ENCODE measurements at places on chromosomes 6 and 20.

- no peak for DNase-seq
Measured at GRCh38 chr6:51300510-51300909, 481.8 kb downstream of the TFAP2B start.

- DNase-seq, result no peak
Measured at GRCh38 chr20:62217913-62218773, 1.9 kb downstream of the HRH3 start.

- no peak for DNase-seq
Measured at GRCh38 chr6:151136141-151136755, 103.5 kb upstream of the AKAP12 start.

DNA sequence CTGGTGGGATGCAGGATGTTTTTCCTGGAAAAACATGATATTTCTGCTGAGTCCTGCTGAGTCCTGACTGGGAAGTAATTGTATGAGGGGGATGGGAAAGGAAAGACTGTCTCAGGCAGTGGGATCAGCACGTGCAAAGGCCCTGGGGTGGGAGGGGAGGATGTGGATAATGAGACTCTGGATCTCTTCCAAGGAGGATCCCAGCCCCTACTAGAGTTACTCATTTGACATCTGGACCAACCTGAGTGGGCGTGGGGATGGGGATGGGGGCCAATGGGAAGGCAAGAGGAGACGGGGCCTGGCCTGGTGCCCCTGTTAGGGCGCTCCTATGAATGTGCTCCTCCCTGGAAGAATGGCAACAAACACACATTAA lies 73.0 kb downstream of the CD40 start:
- DNase-seq, result no peak

DNA sequence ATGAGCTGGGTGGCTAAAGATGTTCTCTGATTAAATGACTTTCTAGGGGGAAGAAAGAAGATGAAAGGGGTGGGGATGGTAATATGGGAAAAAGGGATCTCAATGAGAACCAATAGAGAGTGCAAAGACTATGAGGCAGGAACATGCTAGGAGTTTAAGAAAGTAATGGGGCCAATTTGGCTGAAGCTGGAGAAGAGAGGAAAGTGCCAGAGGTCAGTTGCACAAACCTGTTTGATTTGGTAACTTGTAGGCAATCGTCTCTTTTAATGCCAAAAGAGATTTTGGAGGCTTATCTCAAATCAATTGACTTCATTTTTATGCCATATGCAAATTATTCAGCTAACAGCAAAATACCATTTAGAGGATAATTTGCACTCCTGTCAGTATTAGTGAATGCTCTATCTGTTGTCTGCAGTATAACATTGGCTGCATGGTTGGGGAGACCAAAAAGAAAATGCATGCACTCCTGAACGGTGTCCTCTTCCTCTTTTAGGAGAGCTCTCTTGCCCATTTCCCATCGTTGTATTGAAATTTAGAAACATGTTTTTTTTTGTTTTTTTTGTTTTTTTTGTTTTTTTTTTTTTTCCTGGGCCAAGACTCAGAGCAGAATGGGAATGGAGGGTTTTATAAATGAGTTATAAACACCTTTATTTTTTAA lies 193.9 kb downstream of the BTBD3 start:
- no peak for DNase-seq

DNA sequence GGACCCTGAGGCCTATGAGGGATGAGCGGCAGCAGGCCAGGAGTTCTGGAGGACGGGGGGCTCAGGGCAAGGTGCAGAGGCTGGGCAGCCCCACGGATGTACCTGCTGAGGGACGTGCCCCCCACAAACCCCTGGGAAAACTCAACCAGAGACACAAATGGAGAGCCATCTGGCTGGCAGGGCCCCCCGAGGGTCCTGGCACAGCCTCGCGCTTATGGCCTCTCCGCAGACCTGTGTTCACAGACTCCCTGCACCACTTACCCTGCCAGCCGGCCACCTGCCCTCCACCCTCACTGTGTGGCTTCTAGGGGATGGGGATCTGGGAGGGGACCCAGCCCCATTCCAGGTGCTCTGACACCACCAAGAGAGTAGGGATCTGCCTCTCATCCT lies 3.4 kb upstream of the ZBTB46 start:
- DNase-seq, result no peak

- no peak for DNase-seq
Measured at GRCh38 chr6:66161546-66162108, 454.6 kb upstream of the EYS start.

- no peak for DNase-seq
Measured at GRCh38 chr20:62276439-62276838, 26.4 kb upstream of the ADRM1 start.

GRCh38 chr6:158073776-158074175 lies 92.1 kb downstream of the SYNJ2 start:
- DNase-seq, result no peak

GRCh38 chr6:45877970-45878590 lies 137.6 kb downstream of the CLIC5 start:
- no peak for DNase-seq

GRCh38 chr6:35477551-35478179 lies 9.5 kb downstream of the RPL10A start:
- no peak for DNase-seq

DNA sequence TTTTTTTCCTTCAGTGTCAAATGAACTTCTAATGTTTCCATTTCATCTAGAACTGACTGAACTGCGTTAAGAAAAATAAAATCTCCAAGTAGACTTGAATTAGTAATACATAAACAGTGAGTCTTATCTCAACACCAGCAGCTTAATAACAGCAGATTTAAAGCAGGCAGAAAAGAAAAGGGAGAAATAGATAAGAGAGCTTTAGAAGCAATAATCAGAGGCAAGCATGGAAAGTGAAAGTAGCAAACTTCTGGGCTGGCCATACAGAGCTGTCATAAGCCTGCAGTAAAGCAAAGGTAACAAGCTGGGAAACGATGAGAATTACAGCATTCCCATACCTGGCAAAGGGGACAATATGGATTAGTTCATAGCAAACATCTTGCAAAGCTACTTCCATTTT lies 16.9 kb upstream of the ANGPT4 start:
- no peak for DNase-seq

DNA sequence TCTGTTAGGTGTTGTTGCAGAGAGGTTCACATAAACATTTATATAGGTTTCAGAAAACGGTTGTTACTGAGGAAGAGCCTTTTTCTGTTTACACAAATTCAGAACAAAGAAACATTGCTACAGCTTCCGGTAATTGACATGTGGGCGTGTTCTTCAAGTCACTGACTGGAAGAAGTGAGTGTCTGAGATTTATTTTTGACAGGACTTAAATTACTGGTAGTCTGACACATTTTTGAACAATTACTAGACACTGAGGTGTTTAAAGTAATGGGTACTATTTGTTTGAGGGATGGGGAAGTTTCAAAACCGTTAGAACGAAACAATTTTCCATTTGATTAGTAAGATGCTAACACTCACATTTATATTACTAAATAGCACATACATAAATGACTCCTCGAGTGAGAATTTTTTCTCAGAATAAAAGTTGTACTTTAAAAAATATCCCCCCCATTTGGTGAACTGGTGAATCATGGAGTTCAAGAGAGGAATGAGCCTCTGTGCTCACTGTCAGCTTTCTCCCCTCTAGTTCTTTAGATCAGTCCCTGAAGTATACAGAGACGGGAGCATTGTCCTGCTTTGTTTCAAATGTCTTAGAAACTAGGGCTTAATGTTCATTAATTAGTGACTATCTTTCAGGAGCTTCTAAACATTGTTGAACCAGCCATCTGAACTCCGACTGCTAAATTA lies 98.7 kb downstream of the TSHZ2 start:
- DNase-seq, result no peak

DNA sequence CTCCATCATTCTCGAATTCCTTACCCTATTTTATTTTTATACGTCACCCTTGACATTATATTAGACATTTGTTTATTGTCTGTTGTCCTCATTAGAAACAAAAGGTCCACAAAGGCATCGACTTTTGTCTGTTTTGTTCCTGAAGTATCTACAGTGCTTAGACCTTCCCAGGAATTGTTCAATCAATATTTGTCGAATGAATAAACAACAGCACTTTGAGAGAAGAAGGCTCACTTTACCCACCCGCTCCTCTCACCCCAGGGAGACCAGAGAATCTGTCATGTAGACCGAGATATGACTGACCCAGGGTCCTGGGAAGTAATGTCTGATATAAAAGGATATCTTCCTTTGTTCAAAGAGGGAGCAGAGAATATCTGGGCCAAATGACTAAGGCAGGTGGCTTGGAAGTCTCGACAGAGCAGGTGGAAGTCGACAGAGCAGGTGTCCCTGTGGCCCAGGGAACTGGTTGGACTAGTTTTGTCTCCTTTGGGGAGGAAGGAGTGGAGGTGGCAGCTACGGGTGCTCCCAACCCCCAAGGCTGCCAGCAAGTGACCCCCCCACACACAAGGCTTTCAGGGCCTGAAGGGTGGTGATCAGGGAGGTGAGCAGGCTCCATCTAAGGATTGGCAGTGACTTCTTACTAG lies 14.8 kb upstream of the CHMP4B start:
- no peak for DNase-seq

DNA sequence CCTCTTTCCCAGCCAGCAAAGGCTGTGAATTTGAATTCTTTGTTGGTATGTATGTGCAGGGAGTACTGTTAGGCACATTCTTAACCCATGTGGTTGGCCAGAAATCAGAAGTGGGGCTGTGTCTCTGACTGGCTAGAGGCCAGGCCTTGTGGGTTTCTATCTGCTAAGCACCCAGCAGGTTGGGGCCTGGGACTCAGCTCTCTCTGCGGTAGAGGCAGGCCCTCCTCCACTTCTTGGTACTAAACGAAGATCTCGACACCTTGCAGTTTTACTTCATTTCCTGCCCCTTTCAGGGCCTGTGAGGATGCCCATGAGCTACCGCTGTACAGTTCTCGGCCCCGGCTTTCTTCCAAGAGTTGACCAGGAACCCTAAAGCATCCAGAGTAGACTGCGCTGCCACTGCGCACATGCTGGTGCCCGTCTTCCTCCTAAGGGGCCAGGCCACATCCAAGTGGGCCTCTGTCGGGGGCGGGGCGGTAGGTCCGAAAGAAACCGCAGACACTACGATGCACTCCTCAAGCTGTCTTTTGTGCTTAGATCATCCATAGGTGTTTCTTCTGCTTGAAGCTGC lies 51.1 kb downstream of the TCP11 start:
- DNase-seq, result no peak

- DNase-seq, result no peak
Measured at GRCh38 chr6:41722969-41723529, 12.4 kb downstream of the TFEB start.

DNA sequence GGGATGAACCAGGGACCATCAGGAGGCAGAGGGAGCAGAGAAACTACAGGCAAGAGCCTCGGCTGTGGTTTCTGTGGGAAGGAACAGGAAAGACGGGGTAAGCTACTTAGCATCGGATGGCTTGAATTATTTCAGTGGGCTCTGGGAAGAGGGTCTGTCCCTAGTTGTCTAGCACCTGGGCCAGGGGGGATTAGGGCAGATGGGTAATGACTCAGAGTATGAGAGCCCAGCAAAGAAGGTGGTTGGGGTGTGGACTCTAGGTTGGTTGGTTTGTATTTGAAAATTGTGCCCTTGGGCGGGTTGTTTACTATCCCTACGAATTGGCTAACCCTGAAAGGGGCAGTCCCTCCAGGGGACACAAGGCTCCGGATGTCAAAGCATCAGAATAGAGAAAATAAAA lies 148.5 kb upstream of the TAB2 start:
- no peak for DNase-seq

DNA sequence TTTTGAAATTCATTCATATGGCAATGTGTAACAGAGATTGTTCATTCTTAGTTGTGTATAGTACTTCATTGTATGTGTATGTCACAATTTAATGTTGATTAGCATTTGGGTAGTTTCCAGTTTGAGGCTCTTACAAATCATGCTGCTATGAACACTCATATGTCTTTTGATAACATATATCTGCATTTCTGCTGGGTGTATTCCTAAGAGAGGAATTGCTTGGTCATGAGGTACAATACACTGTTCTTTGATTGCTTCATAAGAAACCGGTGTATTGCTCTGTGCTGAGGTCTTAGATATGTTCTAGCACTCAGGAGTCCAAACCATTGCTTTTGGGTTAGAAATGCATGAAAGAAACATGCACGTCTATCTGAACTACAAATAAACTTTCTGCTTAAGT lies 492.9 kb upstream of the JAG1 start:
- DNase-seq, result no peak

- DNase-seq, result no peak
Measured at GRCh38 chr6:24489881-24490280, 503 bp upstream of the GPLD1 start.

DNA sequence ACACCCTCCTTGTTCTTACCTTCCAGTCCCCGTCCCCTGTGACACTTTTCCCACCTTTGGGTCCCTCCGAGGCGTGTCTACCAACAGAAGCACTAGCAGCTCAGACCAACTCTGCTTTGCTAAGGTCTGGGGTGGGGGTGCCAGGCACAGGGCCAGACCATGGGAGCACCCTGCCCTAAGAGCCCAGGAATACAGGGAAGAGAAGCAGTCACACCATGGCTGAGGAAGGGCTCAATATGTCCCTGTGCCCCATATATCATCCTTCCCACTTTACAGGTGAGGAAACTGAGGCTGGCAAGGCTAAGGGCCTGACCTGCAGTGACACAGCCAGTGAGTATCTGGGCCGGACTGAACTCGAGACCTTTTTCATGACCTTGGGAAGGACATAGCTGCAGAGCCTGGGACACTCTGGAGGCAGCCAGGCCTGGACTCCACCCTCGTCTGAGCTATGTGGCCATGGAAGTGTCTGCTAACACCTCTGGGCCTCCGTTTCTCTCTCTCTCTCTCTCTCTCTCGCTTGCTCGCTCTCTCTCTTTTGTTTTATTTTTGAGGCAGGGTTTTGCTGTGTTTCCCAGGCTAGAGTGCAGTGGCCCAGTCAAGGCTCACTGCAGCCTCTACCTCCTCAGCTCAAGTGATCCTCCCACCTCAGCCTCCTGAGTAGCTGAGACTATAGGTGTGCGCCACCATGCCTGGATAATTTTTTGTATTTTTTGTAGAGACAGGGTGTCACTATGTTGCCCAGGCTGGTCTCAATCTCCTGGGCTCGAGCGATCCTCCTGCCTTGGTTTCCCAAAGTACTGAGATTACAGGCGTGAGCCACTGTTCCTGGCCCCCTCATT lies 156.7 kb downstream of the GRM4 start:
- DNase-seq, result no peak

DNA sequence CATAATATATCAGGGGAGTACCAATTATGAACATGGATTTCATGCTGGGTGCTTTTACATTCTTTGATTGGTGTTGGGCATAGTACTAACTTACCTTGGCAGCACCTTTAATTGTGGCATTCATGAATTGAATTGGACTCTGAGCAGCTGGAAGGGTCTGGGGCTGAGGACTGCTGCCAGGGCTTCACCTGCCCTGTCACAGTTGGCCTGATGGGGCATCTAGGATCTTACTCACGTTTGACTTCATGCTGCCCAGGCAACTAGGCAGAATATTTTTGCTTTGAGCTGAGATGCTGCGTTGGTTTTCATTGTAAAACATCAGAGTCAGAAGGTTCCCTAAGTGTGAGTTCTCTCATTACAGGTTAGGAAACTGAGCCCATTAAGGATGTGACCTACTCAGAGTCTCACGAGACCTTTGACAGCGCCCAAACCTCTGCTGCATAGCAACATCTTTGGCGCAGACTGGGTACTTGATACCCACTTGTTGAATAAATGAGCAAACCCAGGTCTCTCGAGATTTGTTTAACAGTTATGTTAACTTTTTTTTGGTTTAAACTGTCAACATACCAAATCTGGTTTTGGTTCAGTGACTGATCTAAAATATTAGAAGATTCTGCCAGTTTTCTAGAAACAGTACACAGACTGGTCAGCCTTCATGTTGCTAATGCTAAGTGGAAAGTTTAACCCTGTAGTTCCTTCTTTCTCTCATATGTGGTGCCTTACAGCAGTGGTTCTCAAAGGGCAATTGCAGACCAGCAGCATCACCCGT lies 104.9 kb downstream of the TCP11 start:
- no peak for DNase-seq

GRCh38 chr6:30903236-30903635 lies 4.8 kb upstream of the GTF2H4 start:
- no peak for DNase-seq

Measured in stimulated activated CD8-positive, alpha-beta memory T cell treated with anti-CD3 and anti-CD28 coated beads, Interleukin-15, amount 100 ng/mL, for 1 hour (primary cell).